Activated naive CD8-positive, alpha-beta T cell treated with anti-CD3 and anti-CD28 coated beads, Interleukin-2, amount 50 U/mL, for 24 hours (primary cell): ENCODE measurements at places on chromosomes 7 and 10.
A peak's percentile ranks its signal among the peaks of the same experiment; 100 is the strongest.

GRCh38 chr7:50793120-50793946 is 10.6 kb upstream of the GRB10 start:
- peak; percentile 10 for DNase-seq

GRCh38 chr10:113228530-113228929 is 278.5 kb downstream of the TCF7L2 start:
- no peak for DNase-seq

- no peak for DNase-seq
Observed at GRCh38 chr7:143418681-143419458, 10.2 kb upstream of the EPHA1 start.

- DNase-seq: no peak
Observed at GRCh38 chr7:158396301-158396905, 191.2 kb downstream of the PTPRN2 start.

DNA sequence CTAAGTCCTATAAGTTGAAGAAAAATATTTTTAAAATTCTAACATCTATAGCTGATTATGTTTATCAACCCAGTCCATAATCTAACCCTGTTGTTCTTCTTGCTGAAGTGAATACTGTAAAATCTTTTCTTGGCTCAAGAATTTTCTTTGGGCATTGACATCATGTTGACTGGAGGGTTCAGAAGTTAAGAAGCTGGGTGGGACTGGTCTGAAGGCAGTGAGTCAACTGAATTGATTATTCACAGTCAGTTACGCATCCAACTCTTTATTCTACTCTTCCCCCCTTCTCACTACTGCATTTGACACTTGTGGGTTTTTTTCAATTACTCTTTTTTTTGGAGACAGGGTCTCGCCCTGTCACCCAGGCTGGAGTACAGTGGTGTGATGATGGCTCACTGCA is 31.0 kb downstream of the DENND2A start:
- no peak for DNase-seq

DNA sequence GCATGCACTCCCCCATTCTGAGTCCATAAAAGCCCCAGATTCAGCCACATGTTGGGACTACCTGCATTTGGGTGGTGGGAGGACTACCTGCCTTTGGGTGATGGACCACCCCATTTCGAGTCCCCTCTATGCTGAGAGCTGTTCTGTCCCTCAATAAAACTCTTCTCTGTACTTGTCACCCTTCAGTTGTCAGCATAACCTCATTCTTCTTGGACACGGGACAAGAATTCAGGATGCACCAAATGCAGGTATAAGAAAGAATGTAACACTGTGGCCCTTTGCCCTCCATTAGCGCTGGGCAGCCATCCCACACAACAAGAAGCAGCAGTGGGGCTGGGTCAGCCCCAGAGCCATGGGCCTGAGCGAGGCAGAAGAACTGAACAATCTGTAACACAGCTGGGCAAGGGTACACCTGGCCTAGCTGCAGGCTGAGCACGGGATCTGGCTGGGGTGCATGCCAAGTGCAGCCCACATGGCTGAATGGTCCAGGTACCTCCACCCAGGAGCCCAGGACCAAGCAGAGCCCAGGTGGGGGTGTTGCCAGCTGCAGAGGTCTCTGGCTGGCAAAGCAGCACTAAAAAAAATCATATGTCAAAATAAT is 1344.3 kb upstream of the LRRTM3 start:
- DNase-seq: no peak

DNA sequence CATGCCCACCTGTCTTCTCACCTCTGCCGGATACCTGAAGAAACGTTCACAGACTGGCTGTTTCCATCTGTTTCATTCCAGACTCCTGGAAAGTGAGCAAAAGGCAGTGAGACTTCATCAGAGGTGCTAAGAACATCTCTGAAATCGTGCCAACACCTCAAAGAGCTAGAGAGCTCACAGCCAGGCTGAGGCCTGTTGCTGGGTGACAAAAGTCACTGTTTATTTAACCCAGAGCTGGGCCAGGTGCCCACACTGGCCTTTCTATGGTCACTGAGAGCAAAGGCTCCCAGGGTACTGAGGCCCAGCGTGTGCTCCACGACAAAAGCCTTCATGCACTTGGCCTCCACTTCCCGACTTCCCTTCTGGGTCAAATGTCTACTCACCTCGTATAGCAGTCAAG is 3.7 kb upstream of the NANOS1 start:
- no peak for DNase-seq

DNA sequence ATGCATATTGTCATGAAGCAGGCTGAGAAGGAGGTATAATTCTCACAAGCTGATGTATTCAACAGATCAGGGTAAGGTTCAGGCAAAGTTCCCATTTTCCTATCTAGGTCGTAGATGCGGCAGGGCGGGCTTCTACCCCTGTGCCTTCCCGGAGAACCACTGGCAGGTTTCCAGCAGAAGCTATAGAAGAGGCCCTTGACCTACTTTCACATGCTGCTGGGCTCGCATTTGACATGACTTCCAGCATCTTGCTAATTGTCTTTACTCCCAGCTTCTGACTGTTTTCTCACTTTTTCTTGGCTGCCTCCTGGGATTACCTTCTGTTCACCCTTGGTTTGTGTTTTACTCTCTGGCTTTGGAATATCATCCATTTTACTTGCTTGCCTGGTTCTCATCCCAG is 32.6 kb upstream of the ORC5 start:
- no peak for DNase-seq

GRCh38 chr10:99084161-99084560 is 151.5 kb downstream of the HPSE2 start:
- DNase-seq: no peak

DNA sequence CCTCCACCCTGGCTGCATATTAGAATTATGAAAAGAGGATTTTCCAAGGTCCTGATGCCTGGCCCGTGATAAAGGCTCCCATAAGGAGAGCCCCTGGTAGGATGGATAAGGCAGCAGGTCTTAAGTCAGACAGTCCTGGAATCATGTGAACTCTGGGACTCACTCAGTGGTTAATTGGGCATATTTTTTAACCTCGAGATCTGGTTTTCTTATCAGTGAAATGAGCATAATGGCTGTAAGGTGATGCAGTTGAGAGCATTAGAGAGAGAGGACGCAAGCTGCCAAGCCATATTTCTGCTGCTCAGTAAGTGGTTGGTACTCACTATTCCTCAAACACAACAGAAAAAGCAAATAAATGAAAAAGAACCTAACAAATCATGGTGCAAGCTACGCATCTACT is 37.8 kb downstream of the TARP start:
- DNase-seq: no peak

- peak; percentile 80 for DNase-seq
Observed at GRCh38 chr10:102835007-102835482, 2.2 kb downstream of the CYP17A1 start.

GRCh38 chr10:15428681-15429080 is 57.6 kb upstream of the FAM171A1 start:
- DNase-seq: no peak

DNA sequence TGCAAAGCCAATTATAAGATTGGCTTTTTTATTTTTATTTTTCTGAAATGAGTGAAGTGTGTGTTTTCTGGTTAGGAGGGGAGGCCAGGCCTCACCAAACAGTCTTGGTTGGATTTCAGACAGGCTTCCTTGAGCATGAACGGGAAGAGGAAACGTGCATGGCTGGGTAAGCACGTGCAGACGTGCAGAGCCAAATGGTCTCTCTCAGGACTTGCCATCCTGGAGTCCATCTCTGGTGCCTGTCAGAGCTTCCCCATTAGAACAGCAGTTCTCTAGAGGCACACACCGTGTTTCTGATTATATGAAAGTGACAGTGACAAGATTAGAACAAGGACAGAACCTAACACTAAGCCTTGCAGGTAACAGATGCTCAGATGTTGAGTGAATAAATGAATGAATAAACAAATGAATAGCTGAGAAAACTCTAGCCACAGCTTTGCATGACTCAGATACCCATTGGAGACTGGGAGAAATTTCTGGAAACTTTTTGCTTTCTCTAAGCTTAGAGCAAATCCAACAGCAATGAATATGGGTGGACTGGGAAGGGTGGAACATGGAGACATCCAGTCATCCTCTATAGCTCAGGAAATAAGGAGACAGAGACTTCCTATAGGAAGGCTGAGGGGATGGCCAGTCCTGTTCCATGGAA is 11.8 kb upstream of the CALD1 start:
- DNase-seq: no peak

DNA sequence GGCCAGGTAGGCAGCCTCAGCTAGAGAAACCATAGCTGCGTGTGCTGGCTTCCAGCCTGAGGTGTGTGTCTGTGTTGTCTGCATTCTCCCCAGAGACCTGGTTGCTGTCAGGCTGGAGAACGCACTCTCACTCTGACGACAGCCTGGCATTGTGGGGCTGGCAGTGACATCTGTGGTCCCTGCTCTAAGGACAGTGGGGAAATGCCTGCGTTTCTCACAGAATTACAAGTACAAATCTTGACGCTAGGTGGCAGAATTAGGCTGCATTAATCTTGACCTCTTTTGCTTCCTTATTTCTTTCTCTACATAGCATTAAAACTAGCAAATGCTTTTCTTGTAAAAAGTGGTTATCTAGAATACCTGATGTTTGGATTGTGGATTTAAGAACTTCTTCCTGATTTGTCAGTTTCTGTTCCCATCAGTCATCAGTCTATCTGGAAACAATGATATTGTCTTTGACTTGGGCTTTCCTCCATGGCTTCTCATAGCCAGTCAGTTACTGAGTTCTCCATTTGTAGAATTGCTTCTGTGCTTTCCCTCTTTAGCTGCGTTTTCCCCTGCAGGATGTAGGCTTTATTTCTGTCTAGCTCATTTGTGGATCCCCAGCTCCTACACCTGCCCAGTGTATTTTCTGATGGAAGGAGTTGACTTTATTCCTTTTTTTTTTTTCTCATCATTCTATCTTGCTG is 86.0 kb downstream of the FANK1 start:
- peak; percentile 16 for DNase-seq

DNA sequence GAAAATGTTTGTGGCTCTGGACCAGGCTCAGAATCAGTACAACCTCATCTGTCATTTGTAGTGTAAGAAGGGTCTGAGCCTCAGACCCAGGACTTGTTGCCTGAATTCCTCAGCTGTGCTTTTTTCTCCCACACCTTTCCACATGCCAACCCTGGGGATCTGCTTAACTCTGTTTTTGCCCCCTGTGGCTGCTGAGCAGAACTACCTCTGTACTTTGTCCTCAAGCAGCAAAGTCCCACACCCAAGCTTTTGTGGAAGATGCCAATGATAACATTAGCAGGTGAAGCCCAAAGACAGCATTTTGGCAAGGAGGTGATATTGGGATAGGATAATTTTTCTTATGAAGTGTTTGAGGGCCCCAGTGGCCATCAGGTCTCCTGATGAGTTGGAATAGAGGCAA is 5.8 kb upstream of the CYP2C18 start:
- no peak for DNase-seq

GRCh38 chr10:22539579-22540298 is 174.6 kb downstream of the PIP4K2A start:
- DNase-seq: no peak

DNA sequence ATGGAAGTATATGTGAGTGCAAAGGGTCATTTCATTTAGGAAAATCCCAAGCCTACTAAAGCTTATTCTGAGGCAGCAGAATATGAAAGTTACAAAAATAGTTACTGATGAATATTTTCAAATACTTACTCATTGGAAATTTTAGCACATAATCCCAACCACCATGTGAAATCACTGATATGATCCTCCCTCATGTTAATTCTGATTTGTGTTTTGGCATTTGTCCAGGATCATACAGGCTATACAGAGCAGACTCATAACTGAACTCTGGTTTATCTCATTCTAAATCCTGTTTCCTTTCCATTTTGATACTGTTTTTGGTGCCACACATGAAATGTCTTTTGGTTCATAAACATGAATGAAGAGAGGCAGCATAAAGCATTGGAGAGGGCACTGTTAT is 3.4 kb upstream of the FAM24B start:
- DNase-seq: no peak
